Stimulated activated CD4-positive, alpha-beta T cell treated with anti-CD3 and anti-CD28 coated beads, Interleukin-2, amount 100 ng/mL, for 4 hours (primary cell): ENCODE measurements at places on chromosomes 5 and 9.
A peak's percentile ranks its signal among the peaks of the same experiment; 100 is the strongest.

DNA sequence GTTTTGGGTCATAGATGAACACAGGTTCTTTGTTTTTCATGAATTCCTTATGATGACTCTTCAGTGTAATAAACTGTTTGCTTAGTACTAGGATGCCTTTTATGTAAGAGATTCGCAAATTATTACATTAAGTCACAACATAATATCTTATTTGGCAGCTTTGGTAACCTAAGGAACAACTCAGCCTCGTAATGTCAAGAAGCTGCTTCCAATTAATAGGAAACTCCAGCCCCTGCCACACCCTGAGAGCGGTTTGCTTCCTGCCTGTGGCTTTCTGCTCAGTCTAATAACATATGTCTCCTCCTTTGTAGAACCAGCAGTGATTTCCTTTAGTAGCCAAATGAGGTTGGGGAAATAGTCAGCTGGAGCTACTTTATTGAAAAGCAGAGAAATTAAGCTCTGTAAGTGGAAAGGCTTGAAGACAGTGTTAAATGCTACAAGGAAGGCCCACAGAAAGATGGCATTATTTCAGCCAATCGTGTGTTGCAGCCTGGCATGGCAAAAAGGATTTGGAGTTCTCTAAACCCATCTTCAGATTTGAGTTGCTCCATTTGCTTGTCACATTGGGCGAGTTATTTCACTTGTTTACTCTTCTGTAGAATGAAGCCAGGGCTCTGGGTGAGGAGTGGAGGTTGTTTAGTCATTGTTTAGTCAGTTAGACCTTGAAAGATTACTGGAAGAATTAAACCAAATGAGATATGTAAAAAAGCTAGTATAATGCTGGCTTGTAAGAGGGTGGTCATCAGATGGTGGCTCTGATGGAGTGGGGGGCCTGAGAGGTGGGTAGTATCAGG, 54.1 kb downstream of the MTAP start:
- DNase-seq, result no peak

GRCh38 chr9:122402403-122402871, 31.6 kb downstream of the PTGS1 start:
- DNase-seq, result peak; percentile 37

DNA sequence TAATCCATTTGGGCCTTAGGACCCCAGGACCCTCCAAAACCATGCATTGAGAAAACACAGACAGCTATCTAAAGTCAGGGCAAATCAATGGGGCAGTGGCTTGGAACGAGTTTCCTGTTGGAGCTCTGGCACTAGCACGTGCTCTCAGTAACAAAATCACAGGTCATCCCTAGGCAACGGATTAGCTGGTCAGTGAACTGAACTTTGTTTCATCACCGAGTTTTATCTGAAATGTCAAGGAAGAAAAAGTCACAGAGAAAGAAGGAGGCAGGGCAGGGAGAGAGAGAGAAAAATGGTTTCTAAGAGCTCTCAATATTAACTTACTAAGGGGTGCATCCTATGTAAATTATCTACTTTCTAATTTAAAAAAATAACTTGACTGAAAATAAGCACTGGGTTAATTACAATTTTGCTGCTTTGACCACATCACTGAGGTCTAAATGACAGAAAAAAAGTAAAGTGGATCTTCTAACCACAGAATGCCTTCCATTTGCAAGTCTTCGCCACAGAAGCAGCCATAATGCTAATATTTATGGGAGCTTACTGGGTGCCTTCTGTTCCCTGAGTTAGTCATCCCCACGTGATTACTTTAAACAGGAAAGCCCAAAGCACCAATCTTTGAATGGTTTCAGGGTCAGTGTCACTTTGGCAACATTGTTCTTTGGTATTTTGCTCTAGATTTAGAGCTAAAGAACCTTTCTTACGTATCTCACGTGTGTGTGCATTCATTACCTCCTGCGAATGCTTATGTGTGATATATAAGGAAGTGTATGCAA, 503.9 kb downstream of the RASEF start:
- no peak for DNase-seq

DNA sequence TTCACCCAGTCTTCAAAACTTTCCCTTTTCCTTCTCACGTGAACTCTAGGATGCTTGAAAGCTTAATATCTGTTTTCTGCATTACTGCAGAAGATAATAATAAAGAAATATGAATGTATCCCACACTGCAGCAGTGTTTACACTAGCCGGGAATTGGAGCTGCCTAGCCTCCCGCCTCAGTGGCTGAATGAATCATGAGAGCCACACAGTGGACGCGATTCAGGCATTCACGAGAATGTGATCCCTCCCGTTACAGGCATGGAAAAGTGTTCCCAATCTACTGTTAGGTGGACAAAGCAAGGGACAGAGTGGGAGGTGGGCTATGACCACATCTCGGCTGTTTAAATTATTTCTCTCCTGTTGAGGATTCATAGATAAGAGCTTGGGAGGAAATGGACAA, 69.4 kb upstream of the CTSL start:
- no peak for DNase-seq

- no peak for DNase-seq
Measured at GRCh38 chr9:85040146-85040545, 370.6 kb downstream of the NTRK2 start.

- DNase-seq, result no peak
Measured at GRCh38 chr5:120252839-120253238, 211.3 kb upstream of the PRR16 start.

GRCh38 chr5:103621548-103621930, 59.0 kb upstream of the NUDT12 start:
- no peak for DNase-seq

DNA sequence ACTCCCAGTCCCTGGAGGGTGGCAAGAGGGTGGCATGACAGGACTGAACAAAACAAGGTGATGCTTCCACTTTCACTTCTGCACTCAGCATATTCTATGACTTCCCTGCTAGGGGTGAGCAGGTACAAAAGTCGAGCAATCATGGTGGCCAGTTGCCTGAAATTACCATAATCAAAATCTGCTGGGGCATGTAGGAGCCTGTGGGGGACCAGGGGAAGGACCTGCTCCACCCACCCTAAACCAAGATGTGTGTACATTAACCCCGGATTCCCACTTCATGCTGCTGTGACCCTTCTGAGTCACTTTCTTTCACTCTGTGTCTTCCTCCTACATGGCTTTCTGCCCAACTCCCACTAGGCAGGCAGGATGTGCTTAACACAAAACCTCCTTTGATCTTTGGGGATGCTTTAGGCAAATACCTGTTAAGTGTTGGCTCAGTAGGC, 73.3 kb upstream of the PHF24 start:
- peak; percentile 2 for DNase-seq

- no peak for DNase-seq
Measured at GRCh38 chr5:141611289-141611688, 7.5 kb downstream of the DIAPH1 start.

GRCh38 chr5:68348447-68349222, 133.1 kb downstream of the PIK3R1 start:
- no peak for DNase-seq

GRCh38 chr5:56101180-56101579, 106.4 kb upstream of the IL6ST start:
- DNase-seq, result no peak
